ENCODE measurements at places on chromosomes 2 and 18.
A peak's percentile ranks its signal among the peaks of the same experiment; 100 is the strongest.

DNA sequence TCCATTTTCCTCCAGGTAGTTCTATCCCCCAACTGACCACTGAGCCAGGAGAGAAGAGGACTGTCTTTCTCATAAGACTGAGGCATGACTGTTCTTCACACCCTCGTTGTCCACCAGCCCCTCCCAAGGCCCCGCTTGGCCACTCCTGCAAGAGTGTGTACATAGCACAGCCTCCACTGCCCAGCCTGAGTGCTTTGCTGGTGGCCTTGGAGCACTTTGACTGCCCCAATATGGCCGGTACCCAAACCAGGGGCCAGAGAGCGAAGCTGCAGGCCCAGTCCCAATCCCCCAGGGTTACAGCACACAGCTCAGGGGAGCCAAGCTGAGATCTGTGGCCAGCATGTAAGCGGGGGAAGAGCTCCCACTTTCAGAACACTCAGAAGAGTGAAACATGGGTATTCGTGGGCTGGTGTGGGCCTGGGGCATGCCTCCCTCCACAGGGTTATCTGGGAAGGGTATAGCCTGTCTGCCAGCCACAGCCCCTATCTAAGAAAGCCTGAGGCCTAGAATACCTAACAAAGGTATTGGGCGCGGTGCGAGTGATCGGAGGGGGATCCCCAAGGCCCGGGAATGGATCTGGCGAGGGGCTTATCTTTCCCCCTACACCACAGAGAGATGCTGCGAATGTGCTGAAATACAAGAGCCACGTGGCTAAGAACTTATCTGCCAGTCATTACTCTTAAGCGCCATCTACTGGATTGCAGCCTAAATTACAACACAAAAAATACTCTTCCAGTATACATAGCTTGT, 163.8 kb downstream of the WDPCP start:
- no peak for DNase-seq

- no peak for DNase-seq
These were observed 117.4 kb upstream of the RPRM start for GRCh38 chr2:153595939-153596338.

- no peak for DNase-seq
These were observed 45.6 kb downstream of the CEP192 start for GRCh38 chr18:13036622-13037320.

- DNase-seq, result no peak
These were observed at the start of gene KCNJ3 for GRCh38 chr2:154698296-154698720. TSS of gene KCNJ3 (plus strand) at chr2:154698695. CDS start at chr2:154698776, 81 bp downstream.

DNA sequence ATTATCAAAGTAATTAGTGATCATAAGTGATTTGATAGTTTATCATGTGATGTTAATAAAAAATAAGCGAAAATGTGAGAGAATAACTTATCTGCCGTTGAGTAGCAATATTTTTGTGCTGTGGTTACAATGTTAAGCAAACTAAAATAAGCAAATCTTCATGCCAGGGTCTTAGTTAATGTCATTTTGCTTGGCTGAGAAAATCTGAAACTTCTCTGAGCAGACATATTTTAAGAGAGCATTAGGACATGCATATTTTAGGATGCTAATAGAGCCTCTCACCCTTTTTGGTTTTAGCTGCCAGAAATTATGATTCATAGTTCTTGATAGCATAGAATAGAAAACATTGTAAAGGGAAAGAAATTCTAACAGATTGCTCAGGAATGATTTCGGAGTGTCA, 233.5 kb upstream of the ZEB2 start:
- DNase-seq, result no peak

- DNase-seq, result no peak
These were observed 1955.6 kb upstream of the CELF4 start for GRCh38 chr18:39521164-39521563.

- no peak for DNase-seq
These were observed 246.0 kb downstream of the LRRTM1 start for GRCh38 chr2:80058562-80058961.

GRCh38 chr2:241255542-241256167, 59.8 kb downstream of the HDLBP start:
- DNase-seq, result no peak

- no peak for DNase-seq
These were observed 13.4 kb downstream of the GPR35 start for GRCh38 chr2:240638512-240639160.

GRCh38 chr2:236876642-236877041, 209.0 kb upstream of the COPS8 start:
- DNase-seq, result no peak

GRCh38 chr2:241895712-241896641, 26.4 kb downstream of the RTP5 start:
- peak; percentile 41 for DNase-seq

- no peak for DNase-seq
These were observed 25.7 kb downstream of the MDH1 start for GRCh38 chr2:63614448-63614968.

DNA sequence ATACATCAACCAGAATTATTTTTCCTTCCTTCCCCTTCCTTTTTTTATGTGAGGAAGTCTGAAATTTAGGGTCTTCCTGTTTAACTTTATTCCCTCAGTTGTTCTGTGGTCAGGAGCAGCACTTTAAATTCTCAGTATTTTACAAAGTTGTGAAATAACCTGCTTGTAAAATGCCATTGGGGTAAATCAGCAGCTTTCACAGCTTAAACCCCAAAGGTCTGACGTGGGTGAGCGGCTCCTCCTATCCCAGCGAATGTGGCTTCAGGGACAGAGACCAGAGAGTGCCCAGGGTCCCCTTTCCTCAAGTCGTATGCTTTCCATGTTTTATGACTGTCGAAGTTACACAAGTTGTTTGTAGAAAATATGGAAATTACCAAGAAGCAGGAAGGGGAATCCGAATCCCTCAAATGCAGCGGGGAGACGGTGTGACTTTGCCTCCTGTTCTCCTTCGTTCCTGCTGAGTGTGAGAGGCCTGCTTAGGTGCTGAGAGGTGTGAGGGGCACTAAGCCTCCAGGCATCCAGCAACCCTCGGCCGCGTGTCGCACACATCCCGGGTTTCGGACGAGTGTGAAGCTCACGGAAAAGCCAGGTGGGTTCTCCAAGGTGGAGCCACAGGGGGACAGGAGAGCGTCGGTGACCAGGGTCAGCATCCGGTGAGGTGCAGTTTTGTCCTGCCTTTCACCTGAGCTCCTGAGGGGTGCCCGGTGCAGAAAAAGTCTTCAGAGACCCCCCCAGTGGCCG, 10.8 kb upstream of the KCNG2 start:
- no peak for DNase-seq

DNA sequence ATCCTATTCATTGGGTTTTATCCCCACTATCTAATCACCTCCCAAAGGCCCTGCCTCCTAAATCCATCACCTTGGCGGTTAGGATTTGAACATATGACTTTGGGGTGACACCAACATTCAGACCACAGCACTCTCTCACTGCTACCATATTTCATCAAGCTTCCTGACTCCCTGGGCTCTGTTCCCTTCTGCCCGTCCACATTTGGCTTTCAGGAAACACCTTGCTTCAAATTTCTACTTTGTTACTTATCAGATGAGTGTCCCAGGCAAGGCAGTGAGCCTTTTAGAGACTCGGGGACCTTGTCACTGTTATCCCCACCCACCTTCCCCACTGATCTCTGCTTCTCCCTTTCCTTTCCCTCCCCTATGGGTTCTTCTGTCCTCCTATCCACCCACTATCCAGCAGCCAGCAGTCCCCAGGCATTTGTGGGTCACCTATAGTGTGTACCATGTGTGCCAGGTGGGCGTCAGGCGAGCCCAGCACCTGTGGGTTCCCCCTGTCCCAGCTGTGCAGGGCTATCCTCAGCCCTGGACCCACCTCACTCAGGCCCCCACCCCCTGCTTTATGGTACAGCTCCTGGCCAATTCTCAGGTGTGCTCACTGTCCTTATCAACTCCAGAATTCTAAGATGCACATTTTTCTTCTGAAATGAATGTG, 230.9 kb downstream of the LOXHD1 start:
- DNase-seq, result no peak

DNA sequence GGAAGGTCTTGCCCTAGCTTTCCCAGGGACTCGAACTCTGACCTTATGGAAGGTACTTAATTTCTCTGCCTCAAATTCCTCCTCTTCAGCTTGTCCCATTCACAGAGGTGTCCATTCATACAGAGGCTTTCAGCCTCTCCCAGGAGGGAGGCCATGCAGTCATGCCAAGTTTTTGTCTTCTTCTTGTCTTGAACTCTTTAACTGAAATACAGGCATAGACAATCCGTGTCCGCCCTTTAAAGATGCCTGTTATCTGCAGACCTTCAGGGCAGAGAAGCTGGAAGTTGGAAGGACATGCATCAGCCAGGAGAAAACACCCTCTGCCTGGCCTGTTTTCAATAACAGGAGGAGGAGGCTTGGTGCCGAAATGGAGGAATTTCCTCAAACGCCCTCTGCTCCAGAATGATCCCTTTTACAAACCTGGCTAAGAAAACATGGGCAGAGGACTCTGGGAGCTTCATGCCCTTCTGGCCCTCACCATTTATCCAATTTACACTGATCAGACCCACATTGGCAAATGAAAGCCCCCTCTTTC, 308.3 kb downstream of the MYCN start:
- DNase-seq, result no peak

- no peak for DNase-seq
These were observed 382.9 kb upstream of the CELF4 start for GRCh38 chr18:37948471-37948870.

DNA sequence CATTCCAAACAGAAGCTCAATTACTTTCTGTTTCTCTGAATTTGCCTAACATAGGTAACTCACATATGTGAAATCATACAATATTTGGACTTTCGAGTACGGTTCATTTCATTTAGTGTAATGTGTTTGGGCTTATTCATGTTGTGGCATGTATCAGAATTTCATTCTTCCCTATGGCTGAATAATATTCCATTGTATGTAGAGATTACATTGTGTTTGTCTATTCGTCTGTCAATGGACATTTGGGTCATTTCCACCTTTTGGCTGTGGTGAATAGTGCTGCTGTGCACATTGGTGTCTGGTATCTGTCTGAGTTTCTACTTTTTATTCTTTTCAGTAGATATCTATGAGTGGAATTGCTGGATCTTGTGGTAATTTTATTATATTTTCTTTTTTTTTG, 43.9 kb downstream of the LBH start:
- DNase-seq, result no peak

- DNase-seq, result no peak
These were observed 3.8 kb upstream of the RPS7 start for GRCh38 chr2:3571284-3571683.

DNA sequence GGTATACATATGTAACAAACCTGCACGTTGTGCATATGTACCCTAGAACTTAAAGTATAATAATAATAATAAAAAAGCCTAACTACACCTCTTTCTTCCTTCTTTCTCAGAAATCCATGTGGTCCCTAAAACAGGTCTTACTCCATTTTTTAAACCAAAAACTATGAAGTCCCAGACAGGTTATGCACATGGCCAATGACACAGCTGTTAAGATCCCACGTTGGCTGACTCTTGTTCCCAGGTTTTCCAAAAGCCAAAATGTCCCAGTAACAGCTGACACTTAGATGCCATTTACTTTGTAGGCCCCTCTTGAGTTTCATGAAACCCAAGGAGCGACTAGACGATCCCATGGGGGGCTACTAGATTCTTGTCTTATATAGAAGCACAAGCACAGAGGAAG, 97.0 kb downstream of the KCNF1 start:
- no peak for DNase-seq

DNA sequence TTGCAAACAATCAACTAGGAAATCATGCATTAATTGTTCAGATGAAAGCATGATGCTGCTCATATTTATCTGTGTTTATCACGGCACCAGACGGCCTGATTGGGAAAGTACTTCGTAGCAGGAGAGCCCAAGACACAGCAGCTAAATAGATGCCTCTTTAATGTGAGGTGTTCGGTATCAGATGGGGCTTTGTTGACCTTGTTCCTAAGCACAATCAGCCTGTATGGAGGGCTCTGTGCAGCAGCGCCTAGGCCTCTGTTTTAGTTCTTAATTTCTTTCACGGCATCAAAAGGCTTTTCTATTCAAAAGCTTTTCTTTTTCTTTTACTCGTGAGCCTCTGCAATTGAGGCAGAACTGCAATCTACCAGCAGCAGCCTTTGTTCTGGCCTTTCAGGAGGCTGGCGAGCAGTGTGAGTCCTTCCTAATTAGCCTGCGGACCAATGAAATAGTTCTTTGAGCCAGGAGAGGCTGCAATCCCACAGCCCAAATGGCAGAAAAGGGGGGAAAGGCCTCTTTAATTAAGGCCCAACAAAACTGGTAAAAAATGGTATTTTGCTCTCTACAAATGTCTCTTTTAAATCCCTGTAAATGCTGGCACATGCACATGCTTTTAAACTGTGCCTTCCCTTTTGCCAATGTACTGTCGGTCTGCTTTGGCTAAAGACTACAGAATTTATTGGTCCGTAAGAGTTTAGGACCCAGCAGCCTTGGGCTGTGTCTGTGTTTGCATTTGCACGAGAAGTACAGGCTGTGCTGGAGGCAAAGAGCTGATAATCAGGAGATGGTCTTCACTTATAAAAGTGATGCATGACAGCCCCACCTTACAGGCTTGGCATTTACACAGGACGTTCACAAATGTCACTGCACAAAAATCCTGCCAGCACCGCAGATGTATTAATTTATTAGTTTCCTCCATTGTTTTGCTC, 159.6 kb downstream of the RND3 start:
- DNase-seq, result no peak

- no peak for DNase-seq
These were observed 43.9 kb upstream of the OTOF start for GRCh38 chr2:26521913-26522180.

DNA sequence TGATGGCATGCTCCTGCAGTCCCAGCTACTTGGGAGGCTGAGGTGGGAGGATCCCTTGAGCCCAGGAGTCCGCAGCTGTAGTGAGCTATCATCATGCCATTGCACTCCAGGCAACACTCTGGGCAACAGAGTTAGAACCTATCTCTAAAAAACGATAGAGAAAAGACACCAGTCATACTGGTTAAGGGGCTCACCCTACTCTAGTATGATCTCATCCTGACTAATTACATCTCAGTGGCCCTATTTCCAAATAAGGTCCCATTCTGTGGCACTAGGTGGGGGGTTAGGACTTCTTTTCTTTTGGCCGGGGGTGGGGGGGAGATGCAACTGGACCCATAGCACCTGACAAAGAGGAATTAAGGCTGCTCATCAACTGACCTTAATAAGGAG, 163.2 kb upstream of the NCK2 start:
- no peak for DNase-seq

DNA sequence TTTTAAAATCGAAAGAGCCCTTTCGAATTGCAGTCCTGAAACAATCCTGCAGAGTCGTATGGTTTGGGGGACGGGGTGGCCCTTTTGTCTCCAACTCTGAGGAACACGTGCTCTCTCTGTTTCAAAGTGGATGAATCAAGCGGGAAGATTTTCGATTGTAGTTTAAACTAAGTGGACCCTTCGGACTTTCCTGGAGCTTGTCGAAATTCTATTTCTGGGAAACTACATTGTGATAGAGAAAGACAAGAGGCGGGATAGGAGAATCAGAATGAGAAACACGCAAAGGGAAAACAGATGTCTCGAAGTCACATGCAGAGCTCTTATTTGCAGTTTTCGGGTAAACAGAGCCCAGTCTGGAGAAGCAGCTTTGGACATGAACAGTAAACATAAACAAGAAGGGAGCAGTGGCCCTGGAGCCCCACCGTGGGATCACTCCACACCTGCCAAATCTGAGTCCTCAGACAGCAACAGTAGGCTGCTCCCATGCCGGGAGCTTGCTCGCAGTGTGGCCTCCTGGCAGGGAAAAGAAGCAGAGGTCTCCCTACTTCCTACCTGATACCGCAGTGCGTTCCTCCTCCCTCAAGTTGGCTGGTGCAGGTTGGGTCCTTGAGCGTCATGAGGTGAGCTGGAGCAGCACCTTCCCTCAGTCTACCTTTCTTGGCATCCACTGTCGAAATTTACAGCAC, 202.4 kb downstream of the SLC4A3 start:
- DNase-seq, result no peak
